ENCODE measurements at places on chromosomes 16 and 17. TPM values are rescaled to one million over a fixed set of nuclear protein-coding genes. Genes with fewer than 3 reads are reported as not detected.

NECAB2 gene
- total RNA-seq: not detected

ZNF19 gene
- 4.9 TPM for total RNA-seq

SPATA33 gene
- 10.0 TPM for total RNA-seq

IL34 gene
- total RNA-seq: 0.35 TPM

EPN3 gene
- not detected for total RNA-seq

KRT14 gene
- not detected for total RNA-seq
